ENCODE measurements at places on chromosomes 4 and X. TPM values are rescaled to one million over a fixed set of nuclear protein-coding genes. Genes with fewer than 3 reads are reported as not detected.

The HSFX3 gene
- not detected for total RNA-seq

The PDGFRA gene
- 64.0 TPM for total RNA-seq

The ERCC6L gene
- 0.41 TPM for total RNA-seq

The CENPVL3 gene
- 2.4 TPM for total RNA-seq

The GAGE12H gene
- total RNA-seq = not detected

The HHIP gene
- total RNA-seq = 0.82 TPM

The SPIN2A gene
- 2.0 TPM for total RNA-seq

The CDX4 gene
- not detected for total RNA-seq

The ATOH1 gene
- total RNA-seq = not detected

The HGFAC gene
- 1.6 TPM for total RNA-seq

The FRG2 gene
- not detected for total RNA-seq

- DNase-seq = no peak
Observed at GRCh38 chr4:186294160-186294559, 28.2 kb downstream of the F11 start.

DNA sequence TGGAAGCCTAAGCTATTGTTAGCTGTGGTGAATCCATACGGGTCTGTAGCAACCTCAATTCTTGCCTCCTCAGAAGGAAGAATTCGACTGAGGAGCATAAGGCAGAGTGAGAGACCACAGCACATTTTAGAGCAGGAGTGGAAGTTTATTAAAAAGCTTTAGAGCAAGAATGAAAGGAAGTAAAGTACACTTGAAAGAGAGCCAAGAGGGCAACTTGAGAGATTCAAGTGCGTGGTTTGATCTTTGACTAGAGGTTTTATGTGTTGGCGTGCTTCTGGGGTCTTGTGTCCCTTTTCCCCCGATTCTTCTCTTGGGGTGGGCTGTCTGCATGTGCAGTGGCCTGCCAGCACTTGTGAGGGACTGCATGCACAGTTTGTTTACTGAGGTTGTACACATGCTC, 880.6 kb upstream of the INTU start:
- DNase-seq = no peak

- DNase-seq = no peak
Observed at GRCh38 chr4:87026800-87027495, 92.1 kb downstream of the AFF1 start.

GRCh38 chrX:16977771-16978170, 31.3 kb downstream of the REPS2 start:
- no peak for DNase-seq

- no peak for DNase-seq
Observed at GRCh38 chr4:140368686-140369085, 4.8 kb upstream of the SCOC start.

- DNase-seq = no peak
Observed at GRCh38 chr4:55884093-55884850, 30.8 kb downstream of the EXOC1 start.

DNA sequence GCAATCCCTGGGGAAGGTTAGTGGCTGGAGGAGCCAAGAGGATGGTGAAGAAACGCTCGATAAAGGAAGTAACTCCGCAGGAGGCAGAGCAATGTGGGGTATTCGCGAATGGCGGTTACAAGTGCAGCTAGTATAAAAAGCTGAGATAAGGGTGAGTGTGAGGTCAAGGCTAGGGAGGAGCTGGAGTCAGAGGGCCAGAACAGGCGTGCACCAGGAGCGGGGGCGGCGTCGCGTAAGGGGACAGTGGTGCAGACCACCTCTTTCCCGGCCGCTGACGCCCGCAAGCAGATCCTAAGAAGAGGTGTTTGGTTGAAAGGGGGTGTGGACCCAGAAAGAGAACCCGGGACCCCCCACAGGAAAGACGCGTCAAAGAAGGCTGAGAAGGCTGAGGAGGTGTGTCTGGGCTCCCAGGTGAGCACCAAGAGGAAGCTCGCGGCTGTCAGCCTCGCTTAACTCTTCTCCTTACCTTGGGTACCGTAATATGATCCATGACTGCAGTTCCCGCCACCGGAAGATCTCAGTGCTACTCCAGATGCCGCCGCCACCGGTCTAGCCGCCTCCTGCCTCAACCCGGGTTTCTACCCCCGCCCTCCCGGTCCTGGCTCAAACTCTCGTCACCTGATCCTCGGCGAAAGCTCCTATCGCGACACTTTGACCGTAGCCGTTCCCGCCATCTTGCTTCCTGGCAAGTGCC, at the start of gene MTMR8:
MTMR8 (minus strand) TSS at position 579 of the 694 bp plus-strand sequence; CDS start at position 490, 89 bp downstream.
- peak; percentile 28 for DNase-seq

DNA sequence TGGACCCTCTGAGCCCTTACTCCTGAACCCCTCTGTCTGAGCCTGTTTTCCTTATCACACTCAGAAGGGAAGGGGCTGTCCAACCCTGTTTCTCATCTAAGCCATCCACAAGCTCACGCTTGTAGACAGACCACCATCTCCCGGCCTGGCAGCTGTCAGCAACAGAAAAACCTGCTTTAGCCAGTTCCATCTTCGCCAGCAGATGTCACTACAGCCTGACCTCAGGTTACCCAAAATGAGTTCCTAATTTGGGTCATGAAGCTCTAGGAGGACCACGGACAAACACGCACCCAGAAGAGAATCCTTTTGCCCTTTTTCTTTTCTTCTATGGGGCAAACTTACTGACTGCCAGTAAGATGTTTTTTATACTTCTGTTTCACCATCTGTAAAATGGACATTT, 445.4 kb downstream of the BCOR start:
- DNase-seq = no peak

GRCh38 chr4:180465364-180465763, 1777.8 kb upstream of the TENM3 start:
- DNase-seq = no peak

DNA sequence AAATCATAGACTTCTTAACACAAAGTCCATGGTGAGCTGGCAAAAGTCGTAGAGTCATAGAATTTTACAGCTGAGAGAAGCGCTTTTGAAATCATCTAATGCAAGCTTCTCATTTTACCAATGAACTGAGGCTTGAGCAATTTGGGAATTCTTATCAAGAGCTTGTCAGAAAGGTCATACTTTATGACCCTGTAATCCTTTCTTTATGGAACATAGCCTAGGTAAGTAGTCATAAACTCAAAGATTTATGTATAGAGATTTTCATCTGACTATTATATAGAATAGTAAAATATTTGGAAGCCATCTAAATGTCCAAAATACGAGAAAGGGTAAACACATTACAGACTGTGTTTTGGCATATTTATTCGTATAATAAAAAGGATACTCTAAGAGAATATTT, 563.5 kb downstream of the PCDH7 start:
- DNase-seq = no peak

DNA sequence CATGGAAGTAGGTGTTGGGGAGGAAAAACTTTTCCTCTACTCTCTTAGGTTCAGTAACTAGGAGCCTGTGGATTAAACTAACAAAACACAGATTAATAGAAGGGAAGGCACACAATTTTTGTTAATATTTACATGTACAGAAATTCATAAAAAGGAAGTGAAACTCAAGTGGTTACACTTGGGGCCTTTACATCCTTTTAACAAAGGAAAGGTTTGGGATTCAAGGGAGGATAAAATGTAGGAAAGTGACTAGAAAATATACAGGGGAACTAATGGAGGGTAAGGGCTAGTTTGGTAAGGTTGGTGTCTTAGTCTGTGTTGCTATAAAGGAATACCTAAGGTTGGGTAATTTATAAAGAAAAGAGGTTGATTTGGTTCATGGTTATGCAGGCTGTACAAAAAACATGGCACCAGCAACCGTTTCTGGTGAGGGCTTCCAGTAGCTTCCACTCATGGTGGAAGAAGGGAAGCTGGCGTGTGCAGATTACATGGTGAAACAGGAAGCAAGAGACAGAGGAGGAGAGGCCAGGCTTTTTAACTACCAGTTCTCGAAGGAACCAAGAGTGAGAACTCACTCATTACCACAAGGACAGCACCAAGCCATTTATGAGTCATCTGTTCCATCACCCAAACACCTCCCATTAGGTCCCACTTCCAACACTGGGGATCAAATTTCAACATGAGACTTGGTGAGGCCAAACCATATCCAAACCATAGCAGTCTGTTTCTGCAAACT, 124.4 kb downstream of the CHRDL1 start:
- no peak for DNase-seq

DNA sequence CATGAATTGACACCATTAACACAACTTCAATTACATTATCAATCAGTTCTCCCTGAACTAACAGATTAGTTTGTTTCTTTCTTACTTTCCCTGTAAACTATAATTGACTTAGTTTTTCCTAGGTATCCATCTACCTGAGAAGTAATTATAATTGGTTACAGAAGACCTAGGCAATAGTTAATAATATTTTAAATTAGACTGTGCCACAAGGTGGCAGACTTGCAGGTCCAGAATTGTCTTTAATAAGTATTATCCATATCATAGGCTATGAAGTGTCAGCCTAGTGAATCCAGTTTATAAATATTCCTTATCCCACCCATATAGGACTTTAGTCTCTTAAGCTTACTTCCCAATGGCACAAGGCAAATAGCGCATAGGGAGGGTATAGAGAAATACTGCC, 48.9 kb upstream of the FAM47B start:
- no peak for DNase-seq

DNA sequence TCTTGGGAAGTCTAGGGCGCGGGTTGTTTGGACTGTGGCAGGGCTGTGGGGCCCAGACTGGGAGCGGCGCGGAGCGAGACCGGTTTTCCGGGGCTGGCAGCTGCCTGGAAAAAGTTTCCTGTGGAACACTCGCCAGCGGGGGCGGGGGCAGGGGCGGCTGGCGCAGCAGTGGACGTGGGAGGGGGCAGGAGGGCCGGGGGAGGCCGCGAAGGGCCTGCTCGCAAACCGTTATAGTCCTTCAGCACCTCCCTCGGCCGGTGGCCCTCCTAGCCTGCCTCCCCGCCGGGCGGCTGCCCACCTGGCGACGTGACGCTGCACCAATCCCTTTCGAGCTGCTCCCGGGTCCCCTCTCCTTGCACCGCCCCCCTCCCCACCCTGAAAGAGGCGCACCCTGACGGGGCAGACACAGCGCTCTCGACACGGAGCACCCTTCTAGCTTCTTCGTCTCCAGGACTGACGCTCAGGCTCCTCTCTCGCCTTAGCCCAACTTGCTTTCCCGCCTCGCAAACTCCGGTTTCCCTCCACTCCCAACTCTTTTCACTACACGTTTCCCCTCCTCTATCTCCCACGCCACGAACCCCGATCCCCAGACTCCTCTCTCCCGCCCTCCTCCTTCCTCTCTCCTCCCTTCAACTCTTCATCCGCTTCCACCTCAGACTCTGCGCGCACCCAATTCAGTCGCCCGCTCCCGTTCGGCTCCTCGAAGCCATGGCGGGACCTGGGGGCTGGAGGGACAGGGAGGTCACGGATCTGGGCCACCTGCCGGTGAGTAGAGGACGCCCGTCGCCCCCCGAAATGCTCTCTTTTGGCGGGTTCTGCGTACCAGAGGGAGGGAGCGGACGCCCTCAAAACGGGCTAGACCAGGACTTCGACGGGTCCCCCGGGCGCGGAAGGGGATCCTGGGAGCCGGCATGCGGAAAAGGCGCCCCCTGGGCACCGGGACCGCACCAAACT, at the start of gene NRK:
NRK (plus strand) TSS at position 402 of the 954 bp plus-strand sequence; CDS start at position 709, 307 bp downstream.
- DNase-seq = no peak

DNA sequence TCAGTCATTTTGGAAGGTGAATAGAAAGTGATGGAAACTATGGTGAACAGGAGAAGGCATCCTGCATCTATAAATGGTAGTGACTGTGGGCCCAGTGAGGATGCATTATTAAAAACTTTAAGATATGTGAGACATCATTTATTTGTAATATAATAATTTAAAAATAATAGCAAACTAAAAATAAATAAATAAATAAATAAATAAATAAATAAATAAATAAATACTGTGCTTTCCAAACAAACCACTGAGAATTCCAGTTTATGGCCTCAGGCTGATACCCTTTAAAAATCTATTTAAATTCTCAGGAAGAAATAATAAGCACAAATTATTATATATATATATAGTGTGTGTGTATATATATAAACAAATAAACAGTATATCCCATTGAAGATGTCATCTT, 248.0 kb upstream of the DCAF8L1 start:
- DNase-seq = no peak

GRCh38 chr4:129326571-129327460, 230.9 kb downstream of the C4orf33 start:
- DNase-seq = no peak

- no peak for DNase-seq
Observed at GRCh38 chr4:17103231-17103630, 204.8 kb upstream of the LDB2 start.

Data from frontal cortex (tissue), 4 donors.